ENCODE measurements at places on chromosomes 2 and 18.

- no peak for DNase-seq
Observed at GRCh38 chr2:222753251-222753824, 81.9 kb downstream of the MOGAT1 start.

DNA sequence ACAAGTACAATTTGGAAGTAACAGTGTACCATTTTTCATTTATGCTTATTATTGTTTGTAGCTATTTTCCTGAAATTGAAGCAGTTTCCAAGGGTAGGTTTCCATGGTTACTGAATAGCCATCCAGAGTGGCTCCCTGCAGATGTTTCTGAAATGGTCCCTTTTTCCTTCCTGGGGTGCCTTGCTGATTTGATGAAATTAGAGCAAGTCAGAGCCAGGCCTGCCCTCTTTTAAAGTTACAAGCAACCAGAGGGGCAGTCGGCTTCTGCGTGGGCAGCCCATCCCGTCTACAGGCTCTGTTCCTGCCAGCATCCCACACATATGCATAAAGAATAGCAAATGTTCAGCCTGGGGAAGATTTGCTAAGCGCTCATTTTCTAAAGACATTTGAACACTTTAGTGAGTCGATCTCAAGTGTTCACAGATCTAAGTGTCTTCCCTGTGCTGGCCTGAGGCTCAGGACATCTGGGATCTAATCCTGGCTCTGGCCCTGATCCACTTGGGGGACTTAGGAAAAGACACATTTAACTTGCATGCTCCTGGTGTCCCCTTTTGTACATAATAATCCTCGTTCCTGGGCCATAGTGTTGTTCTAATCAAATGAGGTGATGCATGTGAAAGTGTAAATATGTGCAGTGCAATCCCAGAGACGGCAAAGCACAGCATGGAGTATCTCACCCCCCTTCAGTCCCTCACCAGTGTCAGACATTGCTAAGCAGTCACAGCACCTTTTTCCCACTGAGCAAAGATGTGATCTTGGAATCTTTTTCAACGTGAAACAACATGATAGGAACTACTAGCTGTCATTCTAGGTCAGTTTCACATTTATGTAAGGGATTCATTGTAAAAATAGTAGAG is 92.2 kb downstream of the STPG4 start:
- no peak for DNase-seq

DNA sequence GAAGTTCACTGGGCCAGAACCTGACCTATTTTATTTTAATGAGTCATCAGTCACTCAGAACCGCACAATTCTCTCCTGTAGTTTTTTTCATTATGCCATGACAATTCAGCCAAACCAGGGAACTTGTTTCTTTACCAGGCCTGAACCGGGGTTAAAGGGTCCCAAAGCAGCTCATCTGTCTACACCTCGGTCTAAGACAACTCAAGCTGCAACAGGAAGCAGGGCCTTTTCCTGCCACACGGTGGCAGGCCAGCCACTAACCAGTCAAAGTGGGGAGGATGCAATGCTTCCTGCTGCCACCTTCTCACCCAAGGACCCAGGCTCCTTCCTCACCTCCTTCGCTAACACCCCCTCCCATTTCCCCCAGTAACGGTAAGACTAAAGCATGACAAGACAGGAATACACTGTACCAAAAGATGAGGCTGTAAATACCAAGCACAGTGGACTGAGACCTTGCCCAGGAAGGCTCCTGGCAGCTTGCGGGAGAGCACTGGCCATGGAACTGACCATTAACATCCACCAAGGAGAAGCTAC is 56.7 kb upstream of the ACKR3 start:
- peak; percentile 36 for DNase-seq

DNA sequence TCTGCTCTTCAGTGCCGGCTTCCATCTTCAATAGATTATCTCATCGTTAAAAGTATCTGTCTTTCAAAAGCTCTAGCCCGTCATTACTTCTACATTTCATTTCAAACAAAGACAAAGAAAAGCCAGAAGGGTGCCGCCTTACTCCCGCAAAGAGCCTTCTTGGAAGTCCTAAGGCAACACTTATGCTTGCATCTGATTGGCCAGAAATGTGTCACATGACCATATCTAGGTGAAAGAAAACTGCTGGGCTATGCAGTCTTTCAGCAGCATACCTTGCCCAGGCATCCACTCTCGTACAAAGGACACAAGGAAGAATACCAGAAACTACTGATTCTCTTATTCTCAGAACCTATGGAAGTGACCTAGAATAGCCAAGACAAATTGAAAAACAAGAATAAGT is 217.1 kb upstream of the SLC35G4 start:
- DNase-seq = no peak

- DNase-seq = no peak
Observed at GRCh38 chr2:136783856-136784255, 18.5 kb downstream of the THSD7B start.

- no peak for DNase-seq
Observed at GRCh38 chr18:12409469-12409868, 1.7 kb downstream of the PRELID3A start.

Measured in effector CD8-positive, alpha-beta T cell (primary cell).